NCI-H460 (cell line): ENCODE measurements at places on chromosomes 12 and 14.

GRCh38 chr12:77847060-77847541 lies 16.4 kb downstream of the NAV3 start:
- no peak for DNase-seq

DNA sequence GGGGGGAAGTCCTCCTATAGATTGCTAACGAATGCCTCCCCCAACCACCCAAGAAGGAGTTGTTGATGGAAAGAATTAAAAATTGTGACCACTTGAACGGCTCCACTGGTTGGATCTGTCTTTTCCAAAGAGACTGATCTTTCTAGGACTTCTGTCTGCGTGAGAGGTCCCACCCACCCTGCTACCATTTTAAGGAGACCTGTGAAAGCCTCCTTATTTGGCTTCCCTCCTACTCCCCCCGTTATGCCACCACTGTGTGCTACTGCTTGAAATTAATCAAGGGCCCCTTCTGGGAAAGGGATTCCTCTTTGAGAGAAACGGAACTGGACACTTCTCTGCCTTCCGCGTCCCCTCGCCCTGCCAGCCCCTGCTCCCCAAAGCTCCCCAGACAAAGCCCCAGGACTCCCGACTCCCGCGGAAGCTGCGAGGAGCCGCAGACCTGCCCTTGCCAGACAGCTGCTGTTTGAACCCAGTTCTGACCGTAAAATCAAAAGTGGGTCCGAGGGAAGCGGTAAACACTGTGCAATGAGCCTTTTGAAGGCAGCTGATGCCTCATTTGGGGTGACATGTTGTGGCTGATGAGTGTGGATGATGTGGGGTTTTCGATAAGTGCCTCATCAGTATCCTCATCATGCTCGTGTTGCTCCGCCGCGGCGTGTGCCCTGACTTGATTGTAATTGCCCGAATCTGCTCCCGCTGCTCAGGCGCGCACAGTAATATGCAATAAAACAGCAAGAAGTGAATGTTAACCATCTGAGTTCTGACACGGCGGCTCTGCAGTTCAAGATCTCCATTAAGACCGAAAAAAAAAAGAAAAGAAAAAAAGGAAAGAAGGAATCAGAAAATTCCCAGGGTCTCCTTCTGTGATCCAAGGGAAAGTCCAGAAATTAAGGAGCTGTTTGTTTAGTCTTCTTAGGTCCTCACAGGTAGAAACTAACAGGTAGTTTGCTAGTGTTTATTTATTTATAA lies 48.2 kb downstream of the MBIP start:
- DNase-seq: no peak

DNA sequence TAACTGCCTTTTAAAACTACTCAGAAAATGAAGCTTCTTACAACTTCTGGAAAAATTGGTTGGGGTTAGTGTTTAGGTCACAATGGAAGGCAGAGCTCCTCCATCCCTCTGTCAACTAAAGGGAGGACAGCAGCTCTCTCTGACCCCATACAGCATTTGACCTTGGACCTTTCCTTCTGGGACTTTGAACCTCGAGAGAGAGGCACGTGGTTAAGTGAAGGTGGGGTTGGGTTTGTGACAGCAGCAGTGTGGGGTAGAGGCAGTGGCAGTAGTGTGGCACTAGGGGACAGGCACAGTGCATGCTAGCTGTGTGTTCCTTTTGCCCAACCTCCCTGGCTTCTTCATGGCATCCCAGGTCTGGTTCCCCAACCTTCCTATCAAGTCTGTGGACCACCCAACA lies 9.4 kb upstream of the C12orf75 start:
- no peak for DNase-seq

DNA sequence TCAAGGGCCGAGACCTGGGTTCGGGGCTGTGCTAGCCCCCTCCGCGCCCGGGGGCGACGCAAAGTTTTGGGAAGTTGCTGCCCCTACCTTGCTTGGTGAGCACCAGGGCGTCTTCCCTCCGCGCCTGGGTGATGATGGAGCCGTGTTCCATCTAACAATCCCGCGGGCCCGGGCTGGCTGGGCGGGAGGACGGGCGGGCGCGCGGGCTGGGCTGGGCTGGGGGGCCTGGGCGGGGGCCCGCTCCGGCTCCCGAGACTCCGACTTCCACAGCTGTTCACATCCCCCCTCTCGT lies 298 bp downstream of the CTDSP2 start:
- no peak for DNase-seq

DNA sequence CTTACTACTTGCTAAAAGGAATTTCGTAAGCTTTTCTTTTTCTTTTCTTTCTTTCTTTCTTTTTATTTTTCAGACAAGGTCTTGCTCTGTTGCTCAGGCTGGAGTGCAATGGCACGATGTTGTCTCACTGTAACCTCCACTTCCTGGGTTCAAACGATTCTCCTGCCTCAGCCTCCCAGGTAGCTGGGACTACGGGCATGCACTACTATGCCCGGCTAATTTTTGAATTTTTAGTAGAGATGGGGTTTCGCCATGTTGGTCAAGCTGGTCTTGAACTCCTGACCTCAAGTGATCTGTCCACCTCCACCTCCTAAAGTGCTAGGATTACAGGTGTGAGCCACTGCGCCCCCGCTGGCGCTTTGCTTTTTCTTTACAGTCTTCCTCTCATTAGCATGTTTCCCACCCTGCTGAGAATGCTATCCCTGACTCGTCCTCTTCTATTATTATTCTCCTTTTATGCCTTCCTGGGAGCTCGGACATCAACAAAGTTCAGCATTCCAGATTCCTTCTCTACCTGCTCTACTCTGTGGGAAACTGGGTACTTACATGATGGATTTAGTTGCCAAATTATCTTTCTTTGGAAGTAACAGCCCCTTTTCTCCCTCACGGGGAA lies 3.1 kb downstream of the MTHFD1 start:
- no peak for DNase-seq

DNA sequence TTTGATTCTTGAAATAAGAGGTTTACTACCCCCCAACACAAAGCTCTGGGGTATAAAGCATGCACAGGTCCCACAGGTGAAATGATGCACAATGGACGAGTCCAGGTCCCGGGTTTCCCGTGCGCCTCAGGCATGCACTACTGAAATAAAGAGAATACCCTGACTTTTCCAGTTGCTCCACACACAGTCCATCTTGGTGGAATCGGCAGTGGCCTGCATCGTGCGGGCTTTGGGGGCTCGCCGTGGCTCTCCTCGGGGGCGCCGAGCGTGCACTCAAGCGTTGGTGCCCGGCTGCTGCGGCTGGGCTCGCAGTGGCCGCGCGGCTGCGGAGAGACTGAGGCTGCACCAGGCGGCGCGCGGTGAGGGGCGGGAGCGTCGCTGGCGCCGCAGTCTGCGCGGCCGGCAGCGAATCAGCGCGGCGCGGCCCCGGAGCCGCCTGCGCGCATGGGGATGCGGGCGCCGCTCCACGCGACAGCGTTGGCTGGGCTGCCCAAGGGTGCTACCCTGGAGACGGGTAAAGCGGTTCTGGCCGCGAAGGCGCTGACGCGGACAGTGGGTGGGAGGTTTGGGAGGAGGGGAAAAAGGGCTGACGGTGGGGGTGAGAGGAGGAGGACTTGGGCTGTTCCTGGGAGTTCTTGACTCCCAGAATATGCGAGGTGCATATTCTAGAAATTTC lies 53.8 kb upstream of the CCDC175 start:
- DNase-seq: peak; percentile 21

- no peak for DNase-seq
Measured at GRCh38 chr14:75595226-75595625, 16.8 kb downstream of the FLVCR2 start.

GRCh38 chr12:1591034-1591433 lies 3.3 kb downstream of the FBXL14 start:
- peak; percentile 30 for DNase-seq

DNA sequence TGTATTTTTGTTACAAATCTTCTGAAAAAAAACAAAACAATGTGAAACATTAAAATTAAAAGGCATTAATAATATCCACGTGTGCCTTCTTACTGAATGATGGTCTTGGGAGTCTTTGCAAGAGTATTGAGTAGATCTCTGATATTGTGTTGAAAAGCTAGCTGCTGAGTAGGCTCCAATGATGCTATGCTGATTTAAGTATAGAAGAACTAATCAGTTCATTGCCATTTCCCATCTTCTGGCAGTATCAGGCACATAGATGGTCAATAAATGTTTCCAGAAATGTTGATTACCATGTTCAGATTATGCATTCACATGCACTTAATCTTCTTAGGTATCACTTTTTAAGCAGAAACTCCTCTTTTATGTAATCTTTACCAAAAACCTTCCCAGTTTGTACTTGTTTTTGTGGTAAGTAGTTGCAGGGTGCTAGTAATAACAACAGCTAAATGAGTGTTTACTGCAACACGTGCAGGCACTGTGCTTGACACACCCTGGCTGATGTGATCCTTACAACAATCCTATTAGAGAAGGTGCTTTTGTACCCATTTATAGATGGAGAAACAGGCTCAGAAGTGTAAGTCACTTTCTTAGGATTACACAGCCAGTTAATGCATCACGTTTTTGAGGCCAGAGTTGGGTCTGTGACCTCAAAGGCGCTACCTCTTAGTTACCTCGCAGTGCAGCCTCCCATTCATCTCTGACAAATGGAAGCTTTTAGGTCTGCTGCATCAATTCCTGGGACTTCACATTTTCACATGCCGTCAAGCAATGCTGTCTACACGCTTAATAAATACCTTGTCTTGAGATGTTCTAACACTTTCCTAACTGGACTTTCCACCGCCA lies 46.9 kb downstream of the EID3 start:
- DNase-seq: no peak

DNA sequence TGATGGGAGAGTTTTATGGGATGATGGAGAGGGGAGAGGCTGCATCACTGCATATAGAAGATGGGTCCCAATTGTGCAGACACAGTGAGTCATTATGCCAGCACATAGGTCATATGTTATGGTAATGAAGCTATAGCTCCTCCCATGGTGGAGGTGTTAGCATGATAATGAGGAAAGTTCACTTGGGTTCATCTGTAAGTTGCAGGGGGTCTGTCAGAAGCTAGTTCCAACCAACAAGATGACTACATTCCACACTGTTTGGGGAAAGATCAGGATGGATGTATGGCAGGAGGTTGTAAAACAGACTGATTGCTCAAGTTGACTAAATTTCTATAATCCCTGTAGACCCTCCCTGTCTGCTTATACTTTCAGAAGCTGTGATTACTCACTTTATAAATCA lies 561.3 kb downstream of the C12orf50 start:
- DNase-seq: no peak

GRCh38 chr12:67519484-67520433 lies 128.8 kb upstream of the DYRK2 start:
- no peak for DNase-seq

DNA sequence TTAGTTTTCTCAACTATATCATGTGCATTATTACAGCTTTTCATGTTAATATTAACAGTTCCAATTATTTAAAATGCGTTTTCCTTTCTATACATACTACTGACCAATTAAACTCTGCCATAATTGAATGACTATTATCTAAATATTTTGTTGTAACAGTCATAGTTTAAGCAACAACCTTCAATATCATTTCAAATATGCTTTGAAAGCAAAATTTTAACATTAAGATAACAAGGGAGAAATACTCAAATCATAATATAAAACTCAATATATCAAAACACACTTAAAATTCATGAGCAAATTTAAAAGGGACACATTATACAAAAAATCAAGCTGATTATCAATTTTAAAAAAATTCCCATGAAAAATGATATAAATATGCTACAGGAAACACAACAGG lies 40.5 kb downstream of the COCH start:
- no peak for DNase-seq

- no peak for DNase-seq
Measured at GRCh38 chr14:42921901-42922300, 1315.2 kb downstream of the LRFN5 start.

- DNase-seq: no peak
Measured at GRCh38 chr12:29148911-29149690, at the start of gene FAR2. TSS of gene FAR2 (plus strand) at chr12:29149278. CDS start at chr12:29270450, 121,172 bp downstream.

DNA sequence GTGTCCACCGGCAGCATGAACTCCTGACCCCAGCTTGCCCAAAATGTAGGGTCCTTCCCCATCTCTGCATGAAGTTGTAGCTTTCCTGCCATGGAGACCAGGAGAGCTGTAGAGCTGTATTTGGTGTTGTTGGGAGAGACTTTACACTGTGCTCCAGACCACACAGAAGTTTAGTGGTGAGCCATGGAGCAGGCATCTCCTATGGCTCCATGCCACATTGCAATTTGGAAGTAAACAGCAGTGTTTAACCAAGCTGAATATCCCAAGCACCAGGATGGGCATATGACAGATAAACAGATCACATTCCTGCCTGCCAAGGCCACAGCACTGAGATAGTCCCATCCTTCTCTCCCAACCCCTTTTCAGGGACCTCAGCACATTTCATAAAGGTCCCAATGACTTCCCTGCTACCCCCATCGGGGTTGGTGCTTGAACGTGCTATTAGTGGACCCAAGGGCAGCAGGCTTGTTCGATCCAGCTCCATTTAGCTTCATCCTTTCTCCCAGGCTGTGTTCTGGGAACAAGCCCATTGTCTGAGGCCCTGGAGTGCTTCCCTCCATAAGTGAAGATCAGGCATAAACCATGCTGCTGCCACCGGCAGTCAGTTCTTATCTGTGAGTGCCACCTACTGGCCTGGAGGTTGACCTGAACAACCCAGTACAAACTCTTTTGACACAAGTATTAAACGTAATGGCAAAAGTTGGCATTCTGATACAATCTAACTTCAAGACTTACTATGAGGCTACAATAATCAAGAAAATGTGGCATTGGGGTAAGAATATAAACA lies 172.3 kb upstream of the ATXN7L3B start:
- peak; percentile 25 for DNase-seq

DNA sequence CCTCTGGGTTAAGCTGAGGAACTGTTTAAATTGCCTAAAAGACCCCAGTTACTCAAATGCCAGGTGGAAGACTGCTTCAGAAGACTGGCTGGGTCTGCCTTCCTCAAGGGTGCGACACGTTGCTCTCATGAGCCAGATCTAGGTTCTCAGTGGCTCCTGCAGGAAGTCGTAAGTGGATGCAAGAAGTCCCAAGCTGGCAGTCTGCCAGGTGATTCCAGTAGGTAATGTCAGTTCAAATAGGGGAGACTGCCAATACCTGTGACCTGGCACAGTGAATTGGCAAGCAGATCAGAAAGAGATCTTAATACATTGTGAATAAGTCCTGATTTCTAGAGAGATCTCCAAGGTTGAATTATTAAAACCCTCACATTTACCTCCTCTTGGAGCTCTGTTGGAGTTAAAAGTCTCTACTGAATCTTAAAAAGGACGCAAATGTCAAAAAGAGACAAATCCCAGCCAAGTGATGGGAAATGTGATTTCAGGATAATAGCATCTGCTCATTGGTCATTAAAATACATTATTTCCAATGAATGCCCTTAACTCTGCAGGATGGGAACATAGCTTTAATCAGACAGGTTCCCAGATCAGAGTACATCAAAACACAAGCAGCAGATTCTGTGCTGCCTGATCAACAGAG lies 98.8 kb upstream of the FRMD6 start:
- DNase-seq: no peak

GRCh38 chr14:104359301-104359968 lies 220.1 kb upstream of the C14orf180 start:
- DNase-seq: no peak
